Colonic mucosa (tissue), 4 donors: ENCODE measurements at places on chromosomes 16 and 17. TPM values are rescaled to one million over a fixed set of nuclear protein-coding genes. Genes with fewer than 3 reads are reported as not detected.

Gene MGAT5B
- 0.05 TPM for total RNA-seq

Gene TP53TG3F
- total RNA-seq: not detected

Gene FBXO39
- total RNA-seq: not detected

Gene CALB2
- 2.8 TPM for total RNA-seq

Gene NRN1L
- total RNA-seq: 0.96 TPM

Gene ELMO3
- total RNA-seq: 75.6 TPM

Gene LRRC75A
- 43.2 TPM for total RNA-seq

Gene EVPLL
- 0.25 TPM for total RNA-seq

Gene SNX20
- total RNA-seq: 0.86 TPM

Gene MFAP4
- total RNA-seq: 56.0 TPM

Gene CIBAR2
- total RNA-seq: 0.32 TPM

Gene KIFC3
- total RNA-seq: 3.8 TPM

Gene PTX4
- total RNA-seq: not detected

Gene TNFRSF13B
- total RNA-seq: 1.1 TPM

Gene HAGHL
- 2.6 TPM for total RNA-seq

Gene SSTR5
- total RNA-seq: 0.24 TPM

Gene KRTAP4-4
- total RNA-seq: not detected
